IPS-NIHi11 (cell line): ENCODE measurements at places on chromosomes 1 and 21.

GRCh38 chr1:67619080-67619479 lies 65.9 kb upstream of the GADD45A start:
- DNase-seq: no peak

DNA sequence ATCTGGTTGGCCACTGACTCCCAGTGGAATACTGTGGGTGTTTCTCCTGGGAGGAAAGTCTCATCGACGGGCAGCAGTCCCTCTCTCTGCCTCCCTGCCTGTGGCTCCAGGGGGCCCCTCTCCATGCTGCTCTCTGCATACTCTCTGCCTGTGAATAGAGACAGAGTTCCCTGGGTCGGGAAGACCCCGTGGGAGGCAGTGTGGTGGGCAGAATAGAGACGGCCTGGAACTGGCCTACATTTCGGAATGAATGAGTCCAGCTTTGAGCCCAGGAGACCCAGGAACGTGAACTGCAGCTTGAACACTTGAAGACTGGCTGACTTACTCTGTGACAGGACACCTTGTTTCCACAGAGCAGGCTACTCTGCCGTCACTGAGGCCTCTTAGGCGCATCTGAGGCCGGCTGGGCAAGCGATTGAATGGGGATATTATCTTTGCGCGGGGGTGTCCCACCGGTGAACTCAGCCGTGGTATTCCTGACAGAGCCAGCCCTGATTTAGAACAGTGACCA lies 64.0 kb downstream of the KIF21B start:
- DNase-seq: peak; percentile 21

DNA sequence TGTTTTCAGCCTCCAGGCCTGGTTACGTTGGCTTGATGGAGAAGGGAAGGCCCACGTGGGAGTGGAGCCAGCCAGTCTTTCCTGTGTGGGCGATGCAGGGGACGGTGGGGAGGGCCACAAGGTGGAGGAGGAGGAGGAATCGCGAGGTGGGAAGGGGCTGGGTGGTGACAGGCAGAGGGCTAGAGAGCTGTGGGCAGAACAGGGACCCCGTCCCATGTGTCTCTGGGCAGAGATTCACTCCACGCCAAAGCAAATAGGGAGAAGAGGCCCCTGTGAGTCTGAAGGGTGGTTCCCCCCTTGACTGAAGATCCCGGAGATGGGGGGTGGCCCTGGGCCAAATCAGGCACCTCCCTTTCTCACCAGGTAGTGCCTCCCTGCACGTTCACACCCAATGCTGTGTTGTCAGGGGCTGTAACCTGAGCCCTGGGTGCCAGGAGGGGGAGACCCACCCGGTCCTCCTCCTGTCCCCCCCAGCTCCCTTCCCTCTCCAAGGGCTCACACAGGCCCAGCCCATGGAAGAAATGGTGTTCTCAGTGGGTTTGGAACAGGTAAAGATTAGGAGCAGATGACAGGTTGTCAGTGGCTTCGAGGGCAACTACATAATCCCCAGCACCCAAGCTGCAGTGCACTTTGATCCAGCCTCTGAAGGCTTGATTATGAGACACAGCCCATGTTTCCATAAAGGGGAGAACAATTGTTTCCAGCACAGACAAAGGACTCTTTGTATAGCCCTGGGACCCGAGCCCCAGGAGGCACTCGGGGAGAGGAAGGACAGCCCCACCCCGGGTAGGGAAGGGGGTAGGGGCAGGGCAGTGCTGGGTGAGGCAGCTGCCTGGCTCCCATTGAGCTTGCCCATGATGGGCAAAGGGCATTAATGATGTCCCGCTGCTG lies 37.7 kb upstream of the GPR37L1 start:
- DNase-seq: peak; percentile 71

DNA sequence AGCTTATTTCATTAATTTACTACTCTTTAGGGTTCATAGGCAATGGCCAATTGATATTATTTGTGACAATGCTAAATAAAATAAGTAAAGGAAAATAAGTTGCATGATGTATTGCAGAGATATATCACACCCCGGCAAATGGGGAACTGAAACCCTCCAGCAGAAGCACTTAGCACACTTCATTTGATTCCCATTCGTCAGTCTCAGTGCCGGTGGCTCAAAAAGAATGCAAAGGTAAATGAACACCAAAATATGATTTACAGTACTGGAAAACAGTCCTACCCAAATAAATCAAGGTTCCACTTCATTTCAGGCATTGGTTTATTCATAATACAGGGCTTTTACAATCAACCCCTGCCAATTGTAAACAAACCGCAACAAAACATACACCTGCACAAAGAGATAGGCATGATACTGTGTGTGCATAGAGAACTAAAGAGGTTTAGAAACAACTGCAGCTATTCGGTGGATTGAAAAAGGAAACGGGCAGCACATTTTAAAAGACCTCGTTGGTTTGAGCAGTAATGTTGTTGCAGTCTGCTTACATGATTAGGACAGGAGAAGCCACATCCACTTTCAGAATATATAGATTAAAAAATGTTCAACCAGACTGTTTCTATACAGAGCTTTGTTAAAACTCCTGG lies 1019.2 kb downstream of the TTLL7 start:
- no peak for DNase-seq

DNA sequence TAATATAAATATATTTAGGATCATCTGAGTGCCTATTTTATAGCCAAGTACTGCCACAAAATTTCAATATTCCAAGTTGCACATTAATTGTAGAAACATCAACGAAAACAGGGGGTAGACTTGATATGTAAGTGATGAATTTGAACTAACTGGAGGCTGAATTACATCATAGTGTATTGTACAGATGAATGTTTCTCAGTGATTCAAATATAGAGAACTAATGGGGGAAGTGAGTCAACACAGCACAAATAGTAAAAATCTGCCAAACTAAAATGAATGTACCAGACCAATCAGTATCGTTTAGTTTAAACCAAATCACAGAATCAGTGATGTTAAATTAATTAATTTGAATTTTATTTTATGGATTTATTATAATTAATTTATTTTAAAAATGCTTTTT lies 42.8 kb downstream of the RTCA start:
- DNase-seq: no peak

- DNase-seq: no peak
Observed at GRCh38 chr1:63475761-63476160, 47.3 kb downstream of the ITGB3BP start.

DNA sequence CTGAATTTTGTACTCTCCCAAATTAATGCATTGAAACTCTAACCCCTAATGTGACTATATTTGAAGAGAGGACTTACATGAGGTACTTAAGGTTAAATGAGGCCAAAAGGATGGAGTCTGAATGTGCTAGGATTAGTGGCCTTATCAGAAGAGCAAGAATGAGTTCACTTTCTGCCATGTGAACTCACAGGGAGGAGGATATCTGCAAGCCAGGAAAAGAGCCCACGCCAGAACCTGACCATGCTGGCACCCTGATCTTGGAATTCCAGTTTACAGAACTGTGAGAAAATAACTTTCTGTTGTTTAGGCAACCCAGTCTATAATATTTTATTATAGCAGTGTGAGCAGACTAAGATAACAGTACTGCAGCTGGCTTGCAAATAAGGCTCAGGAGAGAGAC lies 12.2 kb upstream of the FASLG start:
- DNase-seq: no peak

DNA sequence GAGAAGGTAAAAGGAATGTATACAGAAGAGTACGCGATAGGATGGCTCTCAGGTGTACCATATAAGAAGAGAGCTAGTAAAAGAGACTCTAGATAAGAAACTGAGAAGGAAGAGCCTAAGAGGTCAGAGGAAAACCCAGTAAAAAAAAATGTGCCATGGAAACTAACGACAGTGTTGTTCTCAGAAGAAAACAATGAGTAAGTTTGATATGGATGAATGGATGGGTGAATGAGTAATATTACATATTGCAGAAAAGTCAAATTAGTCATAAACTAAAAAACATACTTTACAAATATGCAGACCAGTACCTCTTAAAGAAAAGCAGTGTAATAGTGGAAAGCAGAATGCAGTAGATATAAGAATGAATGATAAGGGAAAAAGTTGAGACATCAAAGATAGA lies 316.2 kb downstream of the HMCN1 start:
- DNase-seq: no peak

DNA sequence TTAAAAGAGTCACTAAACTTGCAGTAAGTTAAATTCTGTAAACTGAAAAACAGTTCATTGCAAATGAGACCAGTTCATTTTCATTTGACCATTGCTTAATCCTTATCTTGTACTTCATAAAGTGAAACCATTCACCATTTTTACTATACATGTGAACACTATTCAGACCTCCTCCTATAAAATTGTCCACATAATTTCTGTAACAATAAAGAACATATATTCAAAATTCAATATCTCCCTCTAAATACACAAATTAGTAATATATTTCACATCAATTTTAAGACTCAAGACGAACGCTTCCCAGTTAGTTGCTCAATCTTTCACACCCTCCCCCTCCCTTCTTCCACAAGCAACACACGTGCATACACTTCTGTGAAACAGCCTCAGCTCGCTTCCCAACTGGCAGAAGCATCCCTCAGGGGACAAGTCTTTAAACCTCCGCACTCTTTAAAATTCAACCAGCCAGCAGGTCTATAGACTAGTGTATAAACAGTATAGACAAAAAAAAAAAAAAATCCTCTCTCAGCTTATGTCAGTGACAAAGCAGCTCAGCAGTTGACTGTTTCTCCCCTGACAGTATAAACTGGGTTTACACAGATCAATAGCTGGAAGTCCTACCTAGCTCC lies 99.6 kb downstream of the DENND1B start:
- no peak for DNase-seq

DNA sequence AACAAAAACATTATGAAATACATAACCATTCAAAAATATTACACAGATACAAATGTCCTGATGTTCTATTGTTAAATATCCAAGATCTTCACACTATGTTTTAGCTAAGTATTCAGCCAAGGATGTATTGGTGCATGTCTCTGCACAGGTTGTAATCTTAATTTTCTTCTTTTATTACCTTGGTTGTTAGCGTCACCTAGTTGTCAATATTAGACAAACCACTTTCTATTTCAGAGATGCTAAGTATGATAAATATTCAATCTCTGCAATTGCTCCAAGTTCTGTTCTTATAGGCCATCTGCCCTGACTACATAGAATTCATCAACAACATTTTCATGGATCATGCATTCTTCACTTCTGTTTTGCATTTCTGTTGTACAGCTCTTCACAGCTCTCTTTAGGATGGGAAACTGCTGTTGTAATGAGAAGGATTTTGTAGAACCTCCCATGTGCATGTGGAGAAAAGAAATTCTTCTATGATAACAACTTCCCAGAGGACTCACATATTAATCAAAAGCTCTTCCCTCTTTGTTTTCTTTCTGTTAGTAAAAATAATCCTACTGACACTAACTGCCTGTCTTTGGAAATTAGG lies 380.1 kb downstream of the NUF2 start:
- DNase-seq: no peak

- no peak for DNase-seq
Observed at GRCh38 chr1:59076612-59077011, 220.3 kb upstream of the FGGY start.

DNA sequence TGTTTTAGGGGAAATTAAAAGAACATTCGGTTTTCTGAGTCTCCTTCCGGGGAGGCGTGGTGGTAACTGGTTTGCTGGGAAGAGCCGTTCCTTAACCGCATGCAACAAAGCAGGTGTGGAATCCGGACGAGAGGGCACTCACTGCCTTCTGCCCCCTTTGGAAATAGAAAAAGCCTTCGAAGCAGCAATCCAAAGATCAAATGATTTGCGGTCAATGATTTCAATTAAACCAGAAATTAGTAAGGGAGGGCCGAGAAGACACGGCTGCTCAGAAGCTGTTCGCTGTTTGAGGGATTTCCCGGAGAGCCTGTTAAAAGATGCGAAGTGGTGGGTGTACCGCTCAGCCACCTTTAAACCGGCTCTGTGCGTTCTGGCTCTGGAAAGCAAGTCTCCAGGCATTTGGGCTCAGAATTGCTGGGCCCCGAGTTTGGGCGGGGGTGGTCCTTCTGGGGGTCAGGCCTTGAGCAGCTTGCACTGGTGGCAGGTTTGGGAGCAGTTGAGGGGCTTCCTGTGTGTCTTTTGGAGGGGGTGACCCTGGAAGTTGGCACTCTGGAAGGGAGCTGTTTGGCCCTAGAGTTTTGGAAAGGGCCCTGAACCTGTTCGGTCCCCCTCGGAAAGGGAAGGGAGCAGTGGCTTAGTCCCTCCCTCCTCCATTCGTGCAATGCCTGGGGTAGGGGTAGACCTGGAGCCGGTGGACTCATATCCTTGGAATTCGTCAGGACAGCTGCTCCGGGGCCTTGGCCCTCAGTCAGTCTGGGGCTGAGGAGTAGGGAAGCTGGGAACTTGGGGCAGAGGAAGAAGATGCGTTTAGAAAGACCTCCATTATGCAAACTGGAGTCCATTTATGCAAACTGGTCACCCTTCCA lies 3.1 kb downstream of the SIM2 start:
- DNase-seq: no peak

DNA sequence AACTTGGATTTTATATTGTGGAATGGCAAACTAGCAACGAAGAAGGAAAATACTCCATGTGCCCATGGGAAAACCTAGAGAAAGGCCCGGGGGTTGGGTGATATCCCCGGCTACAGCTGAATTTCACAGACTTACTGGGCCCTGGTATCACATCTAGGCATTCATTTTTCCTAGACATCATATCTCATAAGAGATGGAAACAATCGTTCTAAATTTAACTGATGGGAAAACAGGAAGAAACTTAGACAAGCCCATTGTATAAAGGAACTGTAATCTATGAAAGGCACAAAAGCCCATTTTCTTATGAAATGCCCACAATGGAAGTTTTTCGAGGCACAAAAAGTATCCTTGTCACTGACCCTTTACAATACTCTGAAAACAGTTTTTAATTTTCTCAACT lies 407.9 kb upstream of the LYPLAL1 start:
- DNase-seq: no peak

GRCh38 chr1:86703696-86704457 lies 499 bp upstream of the SH3GLB1 start:
- DNase-seq: peak; percentile 35

GRCh38 chr1:46522184-46522968 lies 29.1 kb downstream of the KNCN start:
- DNase-seq: no peak

DNA sequence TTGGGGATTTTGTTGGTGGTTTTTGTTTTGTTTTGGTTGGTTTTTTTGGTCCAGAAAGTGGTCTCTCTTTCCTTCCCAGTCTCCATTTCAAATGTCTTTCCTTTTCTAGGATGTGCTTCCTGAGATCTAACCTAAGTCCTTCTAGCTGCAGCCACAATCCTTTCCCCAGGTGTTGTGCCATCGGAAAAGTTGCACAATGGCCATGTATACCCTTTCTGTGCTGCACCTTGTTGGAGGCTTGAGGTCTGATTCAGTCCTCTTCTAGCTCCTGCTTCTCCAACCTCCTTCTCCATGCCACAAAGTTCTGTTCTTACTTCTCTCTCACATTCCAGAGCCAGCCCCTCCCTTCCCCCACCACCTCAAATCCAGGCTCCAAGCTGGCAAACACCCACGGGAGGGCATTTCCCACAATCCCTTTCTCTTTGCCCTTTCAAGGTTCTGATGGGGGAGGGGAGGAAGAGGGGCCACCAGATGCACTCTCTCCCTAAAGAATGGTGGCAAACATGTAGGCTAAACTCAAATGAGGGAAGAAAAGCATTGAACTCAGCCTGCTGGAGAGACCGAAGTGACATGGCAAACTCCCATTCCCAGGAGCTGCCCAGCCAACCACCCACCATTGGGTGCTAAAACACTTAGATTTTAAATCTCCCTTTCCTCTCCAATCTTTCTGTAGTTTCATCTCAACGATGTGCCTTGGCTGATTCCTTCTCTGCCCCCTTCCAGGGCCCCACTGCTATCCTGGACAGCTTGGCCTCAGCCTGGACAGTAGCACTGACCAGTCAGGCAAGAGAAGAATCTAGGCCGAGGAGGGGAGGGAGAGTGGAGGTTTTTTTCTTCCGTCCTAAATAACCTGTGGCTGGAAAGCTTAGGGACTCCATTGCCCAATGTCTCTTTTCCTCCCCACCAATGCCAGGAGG lies 2.9 kb downstream of the KCNJ10 start:
- DNase-seq: no peak

- no peak for DNase-seq
Observed at GRCh38 chr1:84689514-84690396, 506 bp downstream of the SSX2IP start.
